Stimulated activated CD8-positive, alpha-beta memory T cell treated with anti-CD3 and anti-CD28 coated beads, Interleukin-4, amount 100 ng/mL, for 1 hour (primary cell): ENCODE measurements at places on chromosomes 2 and 18.

GRCh38 chr2:175734686-175735085 lies 267.4 kb downstream of the LNPK start:
- DNase-seq = no peak

- no peak for DNase-seq
Measured at GRCh38 chr2:69645031-69645431, 1.5 kb upstream of the AAK1 start.

GRCh38 chr2:220276741-220277444 lies 649.5 kb downstream of the SLC4A3 start:
- no peak for DNase-seq

GRCh38 chr2:169491378-169491777 lies 12.1 kb downstream of the BBS5 start:
- DNase-seq = no peak

- DNase-seq = no peak
Measured at GRCh38 chr2:165191096-165191728, 12.6 kb downstream of the SCN3A start.

DNA sequence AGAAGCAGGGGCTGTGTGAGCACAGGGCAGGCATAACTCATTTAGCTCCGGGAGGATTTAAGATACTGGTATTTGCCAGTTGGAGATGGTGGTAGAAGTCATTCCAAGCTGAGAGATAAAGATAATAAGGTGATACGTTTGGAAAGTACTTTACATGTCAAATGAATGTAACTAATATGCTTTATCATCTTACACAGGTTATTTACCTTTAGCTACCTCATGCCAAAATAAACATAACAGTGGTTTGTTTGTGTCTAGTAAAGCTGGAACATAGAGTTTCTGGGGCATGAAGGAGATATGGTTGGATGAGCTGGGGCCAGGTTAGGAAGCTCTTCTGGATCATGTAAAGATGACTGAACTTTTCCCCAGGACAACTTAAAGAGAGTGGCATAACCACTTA lies 126.9 kb upstream of the PIK3C3 start:
- DNase-seq = no peak

GRCh38 chr2:178419123-178419522 lies 31.9 kb downstream of the PRKRA start:
- DNase-seq = no peak

GRCh38 chr2:149388120-149388816 lies 57.9 kb downstream of the LYPD6 start:
- no peak for DNase-seq

DNA sequence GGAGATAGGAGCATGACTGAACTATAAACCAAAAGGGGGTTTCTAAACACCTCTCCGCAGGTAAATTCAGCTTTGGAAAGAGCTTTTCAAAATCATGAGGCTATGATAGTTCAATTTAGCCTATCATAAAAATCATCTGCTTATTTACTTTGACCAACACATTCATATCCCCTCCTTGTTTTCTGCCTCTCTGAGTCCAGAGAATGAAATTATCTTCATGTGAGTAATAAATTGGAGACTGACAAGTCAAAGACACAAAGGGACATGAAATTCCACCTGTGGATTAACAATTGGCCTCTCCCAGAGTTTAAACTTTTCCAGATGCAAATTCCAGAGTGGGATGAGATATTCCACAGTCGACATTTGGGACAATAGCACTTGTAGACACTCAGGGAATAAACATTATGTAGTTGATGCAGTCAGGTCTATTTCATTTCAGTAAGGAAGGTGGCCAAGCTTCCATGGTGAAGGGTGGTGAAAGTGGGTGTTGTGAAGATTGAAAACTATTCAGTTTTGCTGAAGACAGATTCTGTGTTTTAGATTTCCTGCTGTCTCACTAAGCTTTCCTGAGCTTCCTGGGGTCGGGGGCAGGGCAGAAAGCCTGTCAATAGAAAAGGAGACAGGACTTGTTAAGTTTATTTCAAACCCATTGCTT lies 84.7 kb downstream of the CDC42EP3 start:
- no peak for DNase-seq

GRCh38 chr2:39689876-39690275 lies 24.2 kb downstream of the TMEM178A start:
- DNase-seq = no peak

DNA sequence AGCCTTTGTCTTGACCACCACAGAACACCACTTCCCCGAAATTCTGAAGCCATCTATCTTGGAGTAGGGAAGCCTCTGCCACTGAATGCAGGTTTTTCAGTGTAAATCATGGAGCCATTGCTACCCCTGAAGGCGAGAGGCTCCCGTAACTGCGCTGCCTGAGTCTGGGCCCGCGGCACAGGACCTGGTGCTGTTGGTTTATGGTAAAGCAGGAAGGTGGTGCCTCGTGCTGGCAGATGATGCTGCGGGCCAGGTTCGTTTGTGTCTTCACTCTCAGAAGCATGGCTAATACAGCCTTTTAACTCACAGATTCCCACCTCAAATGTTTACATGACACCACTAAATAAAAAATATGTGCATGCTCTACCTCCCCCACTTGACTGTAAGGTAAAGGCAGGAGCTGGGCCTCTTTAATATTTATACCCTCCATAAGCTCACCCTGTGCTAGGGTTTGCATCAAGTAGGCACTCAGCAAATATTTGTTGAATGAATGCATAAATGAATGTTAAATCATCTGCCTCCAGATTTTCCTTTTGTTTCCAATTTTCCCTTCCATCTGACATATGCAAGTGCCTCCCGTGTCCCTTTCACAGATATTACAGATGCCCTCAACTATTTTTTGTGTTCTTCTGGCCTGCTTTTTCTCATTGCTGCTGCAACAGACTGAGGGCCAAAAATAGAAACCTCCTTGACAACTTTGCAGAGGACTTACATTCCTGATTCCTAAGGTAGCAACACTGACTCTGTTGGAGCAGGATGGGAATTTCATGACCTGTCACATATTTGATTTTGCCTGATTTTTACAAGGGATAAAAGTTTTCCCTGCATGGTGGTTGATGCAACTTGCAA lies 83.5 kb upstream of the CPO start:
- no peak for DNase-seq

DNA sequence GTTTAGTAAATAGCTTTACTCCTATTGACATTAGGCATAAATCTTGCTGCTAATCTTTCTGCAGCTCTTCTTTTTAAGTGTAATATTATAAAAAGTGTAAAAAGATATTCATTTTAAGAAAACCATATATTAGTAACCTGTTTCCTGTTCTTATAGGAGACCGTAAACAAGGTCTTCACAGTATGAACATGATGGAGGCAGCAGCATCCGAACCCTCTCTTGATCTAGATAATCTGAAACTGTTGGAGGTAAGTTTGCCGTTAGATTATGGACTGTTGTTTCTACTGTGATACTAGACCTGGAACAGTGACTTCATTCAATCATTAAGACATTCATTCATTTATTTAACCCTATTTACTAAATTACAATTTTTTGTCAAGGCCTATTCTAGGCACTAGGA lies 120.0 kb upstream of the FAM117B start:
- DNase-seq = no peak

- DNase-seq = no peak
Measured at GRCh38 chr18:24270937-24271380, 126.7 kb downstream of the OSBPL1A start.

DNA sequence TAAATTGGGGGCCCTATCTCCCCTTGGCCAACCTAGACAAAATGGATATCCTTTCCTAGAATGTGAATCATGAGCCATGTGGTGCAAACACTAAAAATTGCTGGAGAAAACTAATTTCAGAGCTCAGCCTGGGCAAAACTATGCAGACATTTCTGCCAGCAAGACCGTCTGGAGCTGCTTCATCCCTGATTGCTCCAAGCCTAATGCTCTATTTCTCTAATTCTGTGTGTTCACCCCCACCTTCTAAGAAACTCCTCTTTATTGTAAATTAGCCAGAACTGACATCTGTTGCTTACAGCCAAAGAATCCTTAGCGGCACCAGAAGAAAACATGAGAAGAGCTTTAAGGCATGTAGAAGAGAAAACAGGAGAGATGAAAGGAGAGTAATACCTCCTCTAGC lies 337.7 kb upstream of the CHAC2 start:
- DNase-seq = no peak

DNA sequence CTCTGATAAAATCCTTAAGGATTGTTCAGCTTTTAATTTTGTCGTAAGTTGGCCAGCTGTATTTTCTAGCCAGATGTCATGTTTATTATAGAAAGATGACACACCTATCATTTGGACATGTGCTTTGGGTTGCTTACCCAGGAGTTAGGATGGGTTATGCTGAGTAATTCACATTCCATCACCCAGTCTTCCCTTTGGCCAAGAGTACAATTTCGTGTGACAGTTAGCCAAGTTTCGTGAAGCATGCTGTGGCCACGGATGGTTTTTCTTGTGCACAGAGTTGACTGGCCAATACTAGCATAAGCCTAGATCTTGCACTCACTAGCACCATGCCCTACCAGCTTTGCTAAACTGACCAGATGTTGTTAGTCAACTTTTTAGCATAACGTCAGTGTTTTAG lies 5.8 kb downstream of the MAPRE3 start:
- DNase-seq = no peak

DNA sequence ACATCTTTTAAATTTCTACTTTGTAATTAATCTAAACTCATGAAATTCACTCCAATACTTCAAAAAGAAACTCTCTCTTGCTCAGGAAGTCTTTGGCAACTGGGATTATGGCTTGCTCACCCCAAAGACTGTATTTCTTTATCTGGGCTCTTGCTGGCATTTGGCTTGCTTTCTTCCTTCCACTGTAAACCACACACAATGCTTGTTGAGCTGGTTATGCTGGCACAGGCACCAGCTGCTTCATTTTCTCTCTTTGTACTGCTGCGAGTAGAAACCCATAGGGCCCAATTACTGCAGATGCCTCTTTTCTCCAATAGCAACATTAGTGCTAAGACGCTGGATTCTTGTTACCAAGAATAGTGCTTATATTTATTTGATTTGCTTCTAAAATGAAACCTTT lies 51.4 kb downstream of the SLC38A11 start:
- DNase-seq = no peak

DNA sequence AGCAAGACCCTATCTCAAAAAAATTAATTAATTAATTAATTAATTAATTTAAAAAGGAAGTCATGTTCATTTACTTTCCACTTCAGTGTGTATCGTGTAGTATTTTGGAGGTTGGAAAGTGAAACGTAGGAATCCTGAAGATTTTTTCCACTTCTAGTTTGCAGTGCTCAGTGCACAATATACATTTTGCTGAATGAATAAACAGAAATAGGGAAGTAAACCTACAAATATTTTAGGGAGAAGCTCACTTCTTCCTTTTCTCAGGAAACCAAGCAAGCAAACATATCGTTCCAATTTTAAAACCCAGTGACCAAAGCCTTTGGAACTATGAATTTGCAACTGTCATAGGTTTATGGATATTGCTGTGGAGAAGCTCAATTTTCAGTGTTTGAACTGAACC lies 27.8 kb downstream of the SLC14A1 start:
- DNase-seq = no peak

DNA sequence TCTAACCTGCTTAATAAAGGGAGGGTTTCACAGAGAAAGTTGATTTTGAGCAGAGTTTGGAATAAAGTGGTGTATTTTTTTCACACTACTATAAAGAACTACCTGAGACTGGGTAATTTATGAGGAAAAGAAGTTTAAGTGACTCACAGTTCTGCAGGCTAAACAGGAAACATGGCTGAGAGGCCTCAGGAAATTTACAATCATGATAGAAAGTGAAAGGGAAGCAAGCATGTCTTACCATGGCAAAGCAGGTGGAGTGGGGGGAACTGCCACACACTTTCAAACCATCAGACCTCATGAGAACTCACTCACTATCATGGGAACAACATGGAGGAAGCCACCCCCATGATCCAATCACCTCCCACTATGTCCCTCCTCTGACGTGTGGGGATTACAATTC lies 546.7 kb downstream of the EPHA4 start:
- DNase-seq = no peak

DNA sequence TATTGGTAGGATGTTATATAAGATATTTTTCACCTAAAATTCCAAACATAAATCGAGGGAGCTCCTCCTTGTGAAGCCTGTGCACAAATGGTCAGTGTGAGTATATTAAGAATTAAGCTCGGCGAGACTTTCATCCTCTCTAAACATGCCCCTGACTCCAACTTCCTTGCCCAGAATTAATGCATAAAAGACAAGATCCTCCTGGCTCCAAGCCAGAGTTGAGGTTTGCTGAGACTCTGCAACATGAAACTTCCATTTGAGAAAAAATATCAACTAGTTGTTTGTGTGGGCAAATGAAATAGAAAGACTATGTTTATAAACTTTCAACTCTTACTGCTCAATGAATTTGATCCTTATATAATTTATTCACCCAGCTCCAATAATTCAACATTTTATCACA lies 68.1 kb downstream of the CCDC178 start:
- no peak for DNase-seq

GRCh38 chr2:119289093-119289492 lies 65.5 kb downstream of the STEAP3 start:
- DNase-seq = no peak

DNA sequence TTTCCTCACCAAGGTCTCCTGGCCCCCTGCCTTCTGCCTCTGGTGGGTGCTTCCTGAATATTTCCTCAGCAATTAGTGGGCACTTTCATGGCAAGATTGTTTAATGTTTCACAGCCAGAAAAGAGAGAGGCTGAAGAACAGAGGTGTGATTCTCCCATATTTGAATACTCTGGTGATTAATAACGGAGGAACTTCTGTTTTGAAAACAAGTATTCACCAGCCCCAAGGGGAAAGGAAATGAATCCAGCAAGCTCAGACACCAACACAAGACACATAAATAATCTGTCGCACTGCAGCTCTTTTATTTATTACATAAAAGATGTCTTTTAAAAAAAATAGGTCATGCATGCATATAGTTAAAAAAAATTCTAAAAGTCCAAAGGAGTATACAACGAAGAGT lies 57.7 kb downstream of the MRPL35 start:
- no peak for DNase-seq

DNA sequence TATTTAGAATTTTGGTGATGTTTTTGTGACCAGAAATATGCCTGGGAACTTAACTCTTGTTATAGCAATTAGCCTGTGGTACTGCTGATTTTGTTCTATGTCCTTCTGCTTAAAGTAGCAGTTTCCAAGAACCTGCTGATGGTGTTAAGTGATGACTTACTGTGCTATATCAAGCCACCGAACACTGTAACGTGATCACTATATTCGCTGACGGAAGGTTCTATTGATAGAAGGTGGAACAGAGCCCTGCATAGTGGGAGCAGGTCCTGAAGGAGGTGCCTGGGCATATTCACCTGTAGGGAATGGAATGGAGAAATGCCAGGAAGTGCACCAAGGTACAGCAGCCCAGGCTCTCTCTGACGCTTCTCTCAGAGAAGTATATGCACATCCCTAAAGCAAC lies 76.8 kb downstream of the UXS1 start:
- no peak for DNase-seq

- DNase-seq = no peak
Measured at GRCh38 chr2:134796373-134796772, 42.0 kb upstream of the ACMSD start.

DNA sequence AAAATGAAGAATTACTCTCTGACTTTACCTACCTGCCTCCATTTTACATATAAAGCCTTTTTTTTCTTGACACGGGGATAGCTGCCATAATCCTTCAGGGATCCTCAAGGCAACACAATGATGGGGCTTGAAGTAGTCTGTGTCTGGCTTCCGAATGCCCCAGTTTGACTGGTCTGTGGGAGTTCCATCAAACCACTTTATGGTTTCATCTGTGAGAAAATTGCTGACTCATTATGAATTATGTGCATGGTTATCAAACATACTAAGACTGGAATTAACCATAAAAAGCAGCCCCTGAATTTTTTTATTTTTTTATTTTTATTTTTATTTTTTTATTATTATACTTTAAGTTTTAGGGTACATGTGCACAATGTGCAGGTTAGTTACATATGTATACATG lies 117.5 kb downstream of the PLA2R1 start:
- no peak for DNase-seq

GRCh38 chr2:8803658-8804379 lies 33.6 kb downstream of the KIDINS220 start:
- DNase-seq = no peak
